ENCODE measurements at places on chromosomes 2 and 18.

- no peak for DNase-seq
These were observed 34.5 kb downstream of the ADCYAP1 start for GRCh38 chr18:939166-939565.

GRCh38 chr2:73896362-73897239, 3.8 kb downstream of the ACTG2 start:
- DNase-seq = peak; percentile 37

- DNase-seq = no peak
These were observed 1154.4 kb downstream of the DPP10 start for GRCh38 chr2:115596659-115597375.

- DNase-seq = no peak
These were observed 20.9 kb upstream of the TEX44 start for GRCh38 chr2:231571661-231572191.

DNA sequence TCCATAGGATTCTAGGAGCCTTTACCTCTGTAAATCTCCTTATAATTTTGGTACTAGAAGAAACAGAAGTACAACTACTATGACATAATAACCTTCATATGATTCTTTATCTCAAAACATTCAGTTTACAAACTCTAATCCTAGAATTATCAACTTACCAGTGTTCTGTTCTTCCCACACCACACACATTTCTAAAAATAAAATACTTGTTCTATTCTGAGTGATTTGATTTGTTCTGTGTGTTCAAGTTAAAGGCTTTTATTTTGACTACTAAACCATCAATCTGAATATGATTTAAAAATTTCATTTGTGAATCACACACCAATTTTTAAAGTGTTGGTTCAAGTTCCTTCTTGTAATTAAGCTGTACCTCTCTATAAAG, 16.0 kb downstream of the CYTIP start:
- no peak for DNase-seq

GRCh38 chr2:222652491-222653255, 3.2 kb downstream of the FARSB start:
- DNase-seq = no peak

GRCh38 chr2:217477583-217477982, 525.2 kb downstream of the TNS1 start:
- no peak for DNase-seq

DNA sequence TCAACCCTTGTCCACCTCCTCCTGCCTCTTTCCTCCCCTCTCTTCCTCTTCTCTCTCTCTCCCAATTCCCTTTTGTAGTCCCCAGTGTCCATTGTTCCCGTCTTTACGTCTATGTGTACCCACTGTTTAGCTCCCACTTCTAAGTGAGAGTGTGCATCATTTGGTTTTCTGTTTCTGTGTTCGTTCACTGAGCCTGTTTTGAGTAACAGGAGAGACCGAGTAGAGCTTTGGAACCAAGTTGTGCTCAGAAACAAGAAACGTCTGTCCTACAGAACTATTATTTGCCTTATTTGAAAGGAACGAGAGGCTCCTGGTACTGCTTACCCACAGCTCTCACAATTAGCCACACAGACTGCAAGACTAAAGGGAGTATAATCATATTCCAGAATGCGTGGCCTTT, 50.1 kb upstream of the MAPRE2 start:
- no peak for DNase-seq

GRCh38 chr18:5630900-5631413, 87.2 kb upstream of the EPB41L3 start:
- no peak for DNase-seq

DNA sequence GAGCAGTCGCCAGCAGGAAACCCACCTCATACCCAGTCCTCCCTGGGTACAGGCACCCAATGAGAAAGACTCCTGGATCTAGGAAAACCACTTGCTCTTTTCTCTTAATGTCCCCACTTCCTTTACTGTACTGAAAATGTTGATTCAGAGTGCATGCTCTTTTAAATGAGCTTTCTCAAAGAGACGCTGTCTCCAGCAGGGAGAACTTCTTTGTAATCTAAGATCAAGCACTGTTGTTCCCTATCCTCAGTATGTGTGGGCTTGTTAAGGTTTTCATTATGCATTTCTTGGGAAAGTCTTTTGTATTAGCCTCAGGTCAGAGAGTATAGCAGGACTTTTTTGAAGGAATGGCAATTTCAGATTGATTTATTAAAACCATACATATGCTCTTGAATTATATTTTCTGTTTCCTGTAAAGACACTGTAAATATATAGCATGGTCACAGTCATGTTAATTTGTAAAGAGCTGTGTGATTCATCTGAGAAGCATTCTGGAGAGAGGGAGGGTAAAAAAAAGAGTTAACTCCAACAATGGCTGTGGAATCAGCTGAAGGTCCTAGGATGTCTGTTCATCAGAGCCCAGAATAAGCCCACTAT, 178.1 kb downstream of the MGAT5 start:
- no peak for DNase-seq

GRCh38 chr2:112480530-112481049, 1.4 kb upstream of the TTL start:
- peak; percentile 21 for DNase-seq

DNA sequence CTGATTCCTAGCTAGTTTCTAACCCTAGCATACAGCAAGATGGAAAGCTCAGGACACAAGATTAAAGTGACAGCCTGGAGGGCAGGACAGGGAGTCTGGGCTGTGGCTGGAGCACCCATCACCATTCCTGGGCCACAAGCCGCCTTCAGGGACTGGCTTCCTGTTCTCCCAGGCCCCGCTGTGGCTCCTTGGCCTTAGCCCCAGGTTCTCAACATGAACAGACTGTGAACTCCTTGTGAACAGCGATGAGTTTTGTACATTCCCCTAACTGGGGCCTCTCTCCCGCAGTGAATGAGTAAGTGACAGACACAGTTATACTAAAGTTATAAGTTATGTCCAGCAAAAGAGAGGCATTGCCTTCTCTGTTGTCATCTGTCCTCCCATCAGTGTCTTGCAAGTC, 35.9 kb upstream of the SLC14A1 start:
- DNase-seq = no peak

- DNase-seq = peak; percentile 45
These were observed 54.9 kb downstream of the EXOC6B start for GRCh38 chr2:72770879-72771461.

DNA sequence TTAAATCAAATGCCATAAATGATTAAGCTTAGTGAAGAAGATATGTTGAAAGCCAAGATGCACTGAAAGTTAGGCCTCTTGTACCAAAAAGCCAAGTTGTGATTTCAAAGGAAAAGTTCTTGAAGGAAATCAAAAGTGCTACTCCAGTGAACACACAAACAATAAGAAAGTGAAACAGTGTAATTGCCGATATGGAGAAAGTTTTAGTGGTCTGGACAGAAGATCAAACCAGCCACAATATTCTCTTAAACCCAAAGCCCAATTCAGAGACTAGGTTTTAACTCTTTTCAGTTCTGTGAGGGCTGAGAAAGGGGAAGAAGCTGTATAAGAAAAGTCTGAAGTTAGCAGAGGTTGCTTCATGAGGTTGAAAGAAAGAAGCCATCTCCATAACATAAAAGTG, 101.8 kb upstream of the RPE start:
- DNase-seq = no peak

GRCh38 chr2:237214030-237214675, 128.5 kb downstream of the COPS8 start:
- DNase-seq = no peak

GRCh38 chr2:70979180-70979488, 704 bp downstream of the ANKRD53 start:
- DNase-seq = no peak

- DNase-seq = no peak
These were observed 135.3 kb downstream of the CTIF start for GRCh38 chr18:48673853-48674721.

DNA sequence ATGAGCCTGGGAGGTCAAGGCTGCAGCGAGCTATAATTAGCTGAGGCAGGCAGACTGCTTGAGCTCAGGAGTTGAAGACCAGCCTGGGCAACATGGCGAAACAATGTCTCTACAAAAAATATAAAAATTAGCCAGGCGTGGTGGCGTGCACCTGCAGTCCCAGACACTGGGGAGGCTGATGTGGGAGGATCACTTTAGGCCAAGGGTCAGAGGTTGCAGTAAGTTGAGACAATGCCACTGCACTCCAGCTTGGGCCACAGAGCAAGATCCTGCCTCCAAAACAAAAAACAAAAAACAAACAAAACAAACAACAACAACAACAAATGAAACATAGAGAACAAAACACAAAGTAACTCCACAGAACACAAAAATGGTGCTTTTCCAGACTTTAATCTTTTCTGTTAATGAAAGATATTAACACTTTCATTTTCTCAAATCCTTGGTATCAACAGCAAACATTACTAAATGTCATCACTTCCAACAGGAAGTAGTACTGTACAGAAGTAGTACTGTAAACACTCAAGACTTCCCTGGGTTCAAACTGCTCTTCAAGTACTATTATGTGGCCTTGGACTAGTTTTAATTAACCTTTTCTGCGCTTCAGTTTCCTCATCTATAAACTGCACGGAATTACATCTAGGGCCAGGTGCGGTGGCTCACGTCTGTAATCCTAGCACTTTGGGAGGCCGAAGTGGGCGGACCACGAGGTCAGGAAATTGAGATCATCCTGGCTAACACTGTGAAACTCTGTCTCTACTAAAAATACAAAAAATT, 27.9 kb downstream of the PUM2 start:
- no peak for DNase-seq

DNA sequence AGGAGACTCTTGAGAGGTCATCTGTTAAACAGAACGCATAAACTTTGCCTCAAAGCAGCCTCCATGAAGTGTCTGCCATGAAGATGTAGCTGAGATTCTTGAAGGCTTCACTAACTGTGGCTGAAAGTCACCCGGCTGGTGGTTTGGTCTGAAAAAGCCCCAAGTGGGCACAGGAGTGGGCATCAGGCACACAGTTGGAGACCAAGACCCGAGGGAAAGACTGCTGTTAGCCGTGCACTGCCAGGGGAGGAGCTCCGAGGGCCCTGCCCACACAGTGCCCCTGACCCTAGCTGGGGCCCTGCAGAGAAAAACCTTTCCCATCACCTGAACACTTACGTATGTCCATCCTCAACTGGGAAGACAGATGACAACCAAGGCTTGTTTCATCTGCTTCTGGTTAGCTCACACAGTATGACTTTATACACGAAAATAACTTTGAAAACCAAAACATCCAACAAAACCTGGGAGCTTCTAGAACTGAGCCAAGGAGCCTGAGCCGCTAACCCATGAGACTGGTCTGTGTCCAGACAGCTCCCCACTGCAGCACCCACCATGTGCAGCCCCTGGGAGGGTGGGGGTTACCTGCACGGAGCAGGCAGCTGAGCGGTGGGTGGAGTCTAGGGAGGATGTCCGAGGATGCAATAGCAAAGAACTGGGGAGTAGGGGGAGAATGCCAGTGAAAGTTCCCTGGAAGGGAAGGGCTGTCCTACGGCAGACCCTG, 15.4 kb downstream of the HJURP start:
- DNase-seq = no peak

DNA sequence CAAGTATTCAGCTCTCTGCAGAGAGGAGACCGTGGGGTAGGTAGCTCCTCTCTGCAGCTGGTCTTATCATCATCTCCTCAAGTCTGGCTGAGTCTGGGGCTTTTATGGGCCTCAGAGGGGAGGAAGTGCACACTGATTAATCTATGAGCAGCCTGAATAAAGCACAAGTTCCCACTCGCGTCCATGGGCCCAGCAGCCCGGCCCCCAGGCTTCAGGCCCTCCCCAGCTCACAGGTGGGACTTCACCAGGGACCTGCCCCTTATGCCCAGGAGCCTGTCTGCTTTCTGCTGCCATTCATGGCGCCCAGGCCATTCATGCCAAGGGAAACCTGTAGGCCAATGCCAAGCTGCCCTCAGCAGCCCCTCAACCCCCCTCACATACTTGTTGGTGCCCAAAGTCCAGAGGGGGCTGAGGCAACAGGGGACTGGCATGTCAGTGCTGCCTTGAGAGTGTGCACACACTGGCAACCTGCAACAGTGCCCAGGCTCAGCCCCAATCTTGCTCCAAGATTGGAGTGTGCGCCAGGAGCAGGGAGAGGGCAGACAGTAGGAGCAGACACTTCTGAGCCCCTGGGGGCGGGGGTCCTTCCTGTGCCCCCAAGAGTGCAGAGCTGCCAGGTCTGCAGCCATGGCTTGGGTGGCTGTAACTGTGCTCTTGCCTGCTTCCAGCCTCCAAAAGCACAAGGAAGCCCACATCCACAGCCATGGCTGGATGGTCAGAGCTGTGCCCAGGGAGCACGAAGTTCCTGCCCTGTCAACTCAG, 375.6 kb upstream of the VWC2L start:
- DNase-seq = no peak

- no peak for DNase-seq
These were observed 10.8 kb downstream of the TYMS start for GRCh38 chr18:668260-668659.

- no peak for DNase-seq
These were observed 14.8 kb upstream of the SRBD1 start for GRCh38 chr2:45625824-45626223.

DNA sequence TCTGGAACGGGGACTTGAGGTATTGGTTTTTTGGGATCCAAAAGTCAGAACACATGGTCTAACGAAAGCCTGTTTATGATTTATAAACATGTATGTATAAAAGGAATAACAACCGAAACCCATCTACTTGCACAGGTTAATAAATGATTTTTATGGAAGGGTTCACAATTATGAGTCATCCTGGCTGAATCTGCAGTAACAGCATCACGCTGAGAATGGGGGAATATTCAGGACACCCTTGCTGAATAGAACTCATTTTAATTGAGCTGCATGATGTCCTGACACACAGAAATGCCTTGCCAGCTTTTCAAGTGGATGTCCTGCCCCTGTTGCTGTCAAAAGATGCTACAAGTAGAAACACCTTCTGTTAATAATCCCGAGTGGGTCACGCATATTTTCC, 54.7 kb upstream of the TGFA start:
- DNase-seq = no peak

- DNase-seq = no peak
These were observed 1.6 kb downstream of the PPM1B start for GRCh38 chr2:44170311-44170717.

- no peak for DNase-seq
These were observed 124.2 kb upstream of the SATB2 start for GRCh38 chr2:199581935-199582360.

DNA sequence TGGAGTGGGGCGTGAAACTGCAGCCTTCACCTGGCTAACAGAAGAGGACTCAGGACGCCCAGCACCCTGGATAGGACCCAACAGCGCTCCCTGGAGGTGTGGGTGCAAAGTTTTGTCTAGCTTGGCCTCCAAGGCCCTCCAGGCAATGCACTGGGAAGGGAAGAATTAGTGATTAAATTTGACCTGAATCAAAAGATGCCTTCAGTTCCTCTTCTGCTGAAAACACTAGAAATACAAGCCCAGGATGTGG, 779 bp upstream of the TRIB2 start:
- DNase-seq = peak; percentile 83

GRCh38 chr18:49322765-49323490, 137.5 kb downstream of the DYM start:
- DNase-seq = no peak

GRCh38 chr2:16311521-16312440, 353.9 kb downstream of the CYRIA start:
- DNase-seq = no peak

- no peak for DNase-seq
These were observed 528.3 kb downstream of the PARD3B start for GRCh38 chr2:205073433-205074020.

Measured in activated CD8-positive, alpha-beta memory T cell treated with anti-CD3 and anti-CD28 coated beads, Interleukin-2, amount 50 U/mL, for 4 hours (primary cell).